Effector CD4-positive, alpha-beta T cell (primary cell): ENCODE measurements at places on chromosomes 6 and 20.

DNA sequence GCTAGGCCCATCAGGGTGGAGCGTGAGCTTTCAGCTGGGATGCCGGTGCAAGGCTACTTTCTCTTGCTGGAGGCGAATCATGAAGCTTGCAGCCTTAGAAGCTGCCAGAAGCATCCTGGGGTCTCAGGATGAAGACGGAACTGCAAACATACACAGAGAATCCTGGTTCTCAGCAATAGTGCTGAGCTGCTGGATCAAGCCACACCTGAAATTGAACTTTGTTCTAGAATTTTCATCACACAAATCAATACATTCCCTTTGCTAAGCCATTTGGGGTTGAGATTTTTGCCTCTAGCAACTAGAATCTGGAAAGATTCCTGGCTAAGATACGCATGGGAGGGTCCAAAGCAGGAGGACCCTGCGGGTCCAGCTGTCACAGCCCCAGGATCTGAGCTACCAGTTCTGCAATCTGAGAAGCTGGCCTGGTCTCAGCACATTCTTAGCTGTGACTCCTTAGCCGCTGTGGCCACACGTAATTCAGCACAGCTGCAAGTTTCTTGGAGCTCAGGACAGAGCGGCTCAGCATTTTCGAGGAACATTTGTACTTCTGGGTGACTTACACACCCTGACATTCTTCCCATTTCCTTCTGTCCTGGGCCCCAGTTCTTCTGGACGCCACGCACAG lies 6.6 kb upstream of the ARFGAP1 start:
- DNase-seq: no peak

DNA sequence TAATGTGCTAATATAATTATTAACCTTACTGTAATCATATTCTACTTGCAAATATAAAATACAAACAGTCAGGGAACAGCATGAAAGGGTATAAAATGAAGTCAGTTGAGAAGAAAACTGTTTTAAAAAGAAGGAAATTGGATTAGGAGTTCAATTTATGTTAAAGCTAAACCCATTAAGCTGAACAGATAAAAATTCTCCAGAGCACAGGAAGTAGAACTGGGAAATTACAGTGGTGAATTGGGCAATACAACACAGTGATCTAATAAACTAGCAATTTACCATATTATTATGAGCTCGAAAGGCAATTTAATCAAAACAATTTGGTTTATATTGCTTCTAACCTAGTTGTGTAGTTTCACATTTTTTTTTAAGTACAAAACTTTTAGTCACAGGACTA lies 407.4 kb upstream of the RGS17 start:
- no peak for DNase-seq

- no peak for DNase-seq
Observed at GRCh38 chr20:46807998-46808397, 86.6 kb upstream of the EYA2 start.

- DNase-seq: no peak
Observed at GRCh38 chr6:3843379-3844096, 5.6 kb upstream of the FAM50B start.

DNA sequence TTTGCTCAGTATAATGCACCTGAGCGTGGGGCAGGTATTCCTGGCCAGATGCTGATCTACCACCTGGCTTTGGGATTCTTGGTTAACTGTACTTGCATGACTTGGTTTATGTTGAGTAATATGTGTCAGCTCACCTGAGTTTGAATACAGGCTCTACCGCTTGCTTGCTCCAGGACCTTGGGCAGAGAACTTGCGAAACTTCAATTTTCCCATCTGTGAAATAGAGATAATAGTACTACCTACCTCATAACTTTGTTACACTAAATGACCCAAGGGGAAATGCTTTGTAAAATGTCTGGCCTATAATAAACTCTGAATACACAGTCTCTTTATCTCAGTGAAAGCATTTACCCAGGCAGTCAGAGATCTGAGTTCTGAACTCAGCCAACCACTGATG lies 51.8 kb downstream of the SCAND1 start:
- no peak for DNase-seq
